Natural killer cell (primary cell): ENCODE measurements at places on chromosomes 2 and 18. TPM values are rescaled to one million over a fixed set of nuclear protein-coding genes. Genes with fewer than 3 reads are reported as not detected.

GRCh38 chr2:144650907-144651306 lies 131.0 kb upstream of the ZEB2 start:
- no peak for DNase-seq
- no peaks in the 10 kb centered on the region for H3K27me3 ChIP-seq
- H3K27ac ChIP-seq: no peak overlapping the region
- H3K4me1 ChIP-seq: no peaks in the 10 kb centered on the region

- H3K4me3 ChIP-seq: no peak overlapping the region
- H3K4me1 ChIP-seq: peaks cover 20% of the 10 kb centered on the region
- H3K36me3 ChIP-seq: no peaks in the 10 kb centered on the region
- H3K27ac ChIP-seq: no peak overlapping the region
- peak; percentile 39 for DNase-seq
Observed at GRCh38 chr2:84652431-84652830, 136.1 kb downstream of the DNAH6 start.

GRCh38 chr2:134139611-134140010 lies 114.3 kb upstream of the MGAT5 start:
- no peaks in the 10 kb centered on the region for H3K27me3 ChIP-seq
- peaks cover 45% of the 10 kb centered on the region for H3K4me1 ChIP-seq
- no peak overlapping the region for H3K27ac ChIP-seq
- DNase-seq: no peak
- no peaks in the 10 kb centered on the region for H3K36me3 ChIP-seq
- no peak overlapping the region for H3K4me3 ChIP-seq

- H3K36me3 ChIP-seq: no peaks in the 10 kb centered on the region
- H3K27me3 ChIP-seq: no peaks in the 10 kb centered on the region
- no peaks in the 10 kb centered on the region for H3K4me1 ChIP-seq
- H3K4me3 ChIP-seq: no peak overlapping the region
Observed at GRCh38 chr2:161033059-161033660, 127.1 kb upstream of the TANK start.

DNA sequence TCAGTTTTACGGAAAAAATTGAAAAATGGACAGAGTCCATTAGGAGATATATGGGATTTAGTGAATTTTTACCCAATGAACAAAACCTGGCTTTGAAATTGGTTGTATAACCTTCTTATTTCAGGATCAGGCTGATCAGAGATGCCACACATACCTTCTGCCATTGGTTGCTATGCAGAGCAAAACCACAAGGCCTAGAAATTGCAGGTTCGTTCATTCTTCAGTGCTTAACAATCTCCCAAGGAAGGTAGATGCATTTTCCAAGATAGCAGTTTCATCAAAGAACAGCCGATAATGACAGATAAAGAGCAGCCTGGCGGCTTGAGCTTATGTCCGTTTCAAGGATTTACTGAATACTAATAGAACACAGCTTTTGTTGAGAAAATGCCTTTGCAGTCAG lies 868.8 kb downstream of the EPHA4 start:
- no peaks in the 10 kb centered on the region for H3K36me3 ChIP-seq
- DNase-seq: no peak
- H3K27me3 ChIP-seq: no peaks in the 10 kb centered on the region
- no peaks in the 10 kb centered on the region for H3K4me1 ChIP-seq

CHRNG gene
- not detected for total RNA-seq

GRCh38 chr2:16952805-16953204 lies 287.2 kb upstream of the CYRIA start:
- no peak for DNase-seq
- no peaks in the 10 kb centered on the region for H3K36me3 ChIP-seq
- no peaks in the 10 kb centered on the region for H3K27me3 ChIP-seq
- no peaks in the 10 kb centered on the region for H3K4me1 ChIP-seq
- no peak overlapping the region for H3K27ac ChIP-seq
- H3K4me3 ChIP-seq: no peak overlapping the region

DUSP2 gene
- total RNA-seq: 432 TPM

DNA sequence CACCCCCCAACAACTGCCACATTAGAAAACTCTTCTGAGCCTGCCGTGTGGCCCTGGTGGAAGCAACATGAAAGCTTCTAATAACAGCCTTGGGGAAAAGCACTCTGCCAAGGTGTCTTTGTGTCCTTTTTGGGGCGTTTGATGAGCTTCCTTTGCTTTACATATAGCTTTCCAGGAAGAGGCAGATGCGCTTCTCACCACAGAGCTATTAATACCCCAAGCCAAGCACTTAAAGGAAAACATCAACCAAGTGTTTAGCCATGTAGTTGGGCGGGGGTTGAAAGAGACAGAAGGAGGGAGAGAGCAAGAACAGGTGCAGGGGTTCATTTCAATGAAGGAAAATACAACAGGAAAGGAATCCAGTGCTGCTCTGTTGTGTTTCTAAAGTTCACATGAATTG lies 176.1 kb downstream of the VAPA start:
- no peaks in the 10 kb centered on the region for H3K36me3 ChIP-seq
- H3K4me1 ChIP-seq: no peaks in the 10 kb centered on the region
- H3K27me3 ChIP-seq: no peaks in the 10 kb centered on the region
- H3K27ac ChIP-seq: no peak overlapping the region

C1QL2 gene
- total RNA-seq: not detected

- H3K27me3 ChIP-seq: no peaks in the 10 kb centered on the region
- DNase-seq: no peak
- no peak overlapping the region for H3K4me3 ChIP-seq
- no peaks in the 10 kb centered on the region for H3K36me3 ChIP-seq
Observed at GRCh38 chr2:118535818-118536212, 311.6 kb downstream of the EN1 start.

GRCh38 chr2:206800506-206801417 lies 35.4 kb downstream of the FASTKD2 start:
- no peaks in the 10 kb centered on the region for H3K36me3 ChIP-seq
- no peak overlapping the region for H3K27ac ChIP-seq
- H3K4me3 ChIP-seq: no peak overlapping the region
- no peaks in the 10 kb centered on the region for H3K27me3 ChIP-seq
- peak; percentile 73 for DNase-seq

GRCh38 chr2:69209482-69209881 lies 177.5 kb downstream of the GFPT1 start:
- H3K27ac ChIP-seq: no peak overlapping the region
- no peaks in the 10 kb centered on the region for H3K27me3 ChIP-seq
- no peak overlapping the region for H3K4me3 ChIP-seq
- no peaks in the 10 kb centered on the region for H3K36me3 ChIP-seq
- H3K4me1 ChIP-seq: no peaks in the 10 kb centered on the region

GRCh38 chr2:73907840-73908452 lies 15.1 kb downstream of the ACTG2 start:
- H3K36me3 ChIP-seq: no peaks in the 10 kb centered on the region
- H3K4me3 ChIP-seq: no peak overlapping the region
- DNase-seq: peak; percentile 24
- no peaks in the 10 kb centered on the region for H3K27me3 ChIP-seq

DNA sequence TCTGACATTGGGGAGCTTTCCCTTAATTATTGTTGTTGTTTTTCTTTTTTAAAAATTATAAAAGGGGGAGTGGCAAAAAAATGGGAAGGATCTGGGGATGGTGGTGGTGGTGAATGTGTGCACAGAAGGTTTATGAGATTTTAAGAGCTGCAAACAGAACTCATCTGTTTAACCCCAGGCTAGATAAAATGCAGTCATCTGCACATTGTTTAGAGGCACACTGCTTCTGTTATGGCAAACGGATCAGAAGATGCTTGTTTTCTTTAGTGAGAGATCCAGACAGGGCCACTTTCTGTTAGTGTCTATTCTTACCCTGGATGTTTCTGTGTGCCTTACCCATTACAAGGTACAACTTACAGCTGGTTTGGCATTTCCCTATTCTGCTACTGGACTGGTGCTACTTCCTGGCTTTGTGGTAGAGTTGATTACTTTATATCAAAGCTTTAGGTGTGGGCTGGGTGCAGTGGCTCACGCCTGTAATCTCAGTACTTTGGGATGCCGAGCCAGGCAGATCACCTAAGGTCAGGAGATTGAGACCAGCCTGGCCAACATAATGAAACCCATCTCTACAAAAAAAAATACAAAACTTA lies 68.2 kb upstream of the NRP2 start:
- H3K4me3 ChIP-seq: no peak overlapping the region
- no peaks in the 10 kb centered on the region for H3K36me3 ChIP-seq
- H3K27me3 ChIP-seq: no peaks in the 10 kb centered on the region
- no peaks in the 10 kb centered on the region for H3K4me1 ChIP-seq
- no peak for DNase-seq

DNA sequence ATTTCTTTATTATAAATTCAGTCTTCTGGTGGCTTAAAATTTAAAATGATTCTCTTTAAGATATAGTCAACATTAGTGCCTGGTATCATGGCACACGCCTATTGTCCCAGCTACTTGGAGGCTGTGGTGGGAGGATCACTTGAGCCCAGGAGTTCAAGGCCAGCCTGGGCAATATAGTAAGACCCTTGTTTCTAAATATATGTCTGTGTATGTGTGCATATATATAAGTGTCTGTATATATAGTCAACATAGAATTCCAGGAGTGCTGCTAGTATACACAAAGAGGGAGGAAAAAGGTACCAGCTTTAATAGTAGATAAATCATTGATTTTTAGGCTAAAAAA lies 24.9 kb downstream of the EIF4E2 start:
- no peak overlapping the region for H3K4me3 ChIP-seq
- no peak overlapping the region for H3K27ac ChIP-seq
- no peaks in the 10 kb centered on the region for H3K27me3 ChIP-seq
- no peak for DNase-seq

GRCh38 chr18:1994471-1994870 lies 576.8 kb downstream of the METTL4 start:
- H3K27me3 ChIP-seq: no peaks in the 10 kb centered on the region
- H3K4me1 ChIP-seq: no peaks in the 10 kb centered on the region
- no peaks in the 10 kb centered on the region for H3K36me3 ChIP-seq
- no peak for DNase-seq

CAPN14 gene
- 0.33 TPM for total RNA-seq

DNA sequence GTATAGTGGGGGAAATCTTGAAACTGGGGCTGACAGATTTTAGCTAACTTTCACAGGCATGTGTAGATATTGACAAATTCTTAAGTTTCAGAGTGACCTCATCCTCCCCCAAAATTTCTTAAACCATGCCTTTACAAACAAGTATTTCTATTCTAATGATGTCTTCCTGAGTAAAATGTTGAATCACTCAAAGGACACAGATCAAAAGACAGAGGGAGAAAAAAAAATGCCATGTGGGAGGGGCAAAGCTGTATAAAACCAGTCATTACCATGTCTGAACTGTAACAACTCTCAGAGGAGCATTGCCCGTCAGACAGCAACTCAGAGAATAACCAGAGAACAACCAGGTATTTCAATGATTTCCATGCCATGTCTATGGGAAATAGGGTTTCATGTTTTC lies at the start of gene SERPINB2:
Gene SERPINB2, plus strand, starts transcription at position 282 of the 400 bp plus-strand sequence. CDS start 3,740 bp downstream, outside the sequence.
- no peaks in the 10 kb centered on the region for H3K4me1 ChIP-seq
- H3K4me3 ChIP-seq: no peak within 1 kb of the TSS
- no peaks in the 10 kb centered on the region for H3K27me3 ChIP-seq
- H3K36me3 ChIP-seq: no peaks in the 10 kb centered on the region

DNA sequence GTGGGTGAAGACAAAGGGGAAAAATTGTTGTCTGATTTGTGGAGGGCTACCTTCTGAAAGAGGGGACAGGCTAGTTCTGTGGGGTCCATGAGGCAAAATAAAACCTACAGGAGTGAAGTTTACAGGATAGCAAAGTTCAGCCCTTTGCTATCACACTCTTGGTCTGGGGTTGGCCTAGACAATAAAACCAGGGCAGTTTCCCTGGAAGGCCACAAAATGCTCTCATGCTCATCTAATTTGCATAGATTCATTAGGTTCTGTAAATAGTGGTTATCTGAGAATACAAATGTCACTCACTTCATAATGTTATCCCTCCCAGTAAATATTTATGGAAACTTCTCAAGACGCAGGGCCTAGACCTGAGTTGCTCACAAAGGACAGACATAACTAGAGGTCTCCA lies 63.6 kb downstream of the INSIG2 start:
- H3K36me3 ChIP-seq: no peaks in the 10 kb centered on the region
- peaks cover 2% of the 10 kb centered on the region for H3K27me3 ChIP-seq
- DNase-seq: no peak
- H3K4me1 ChIP-seq: no peaks in the 10 kb centered on the region
- H3K27ac ChIP-seq: no peak overlapping the region
- H3K4me3 ChIP-seq: no peak overlapping the region

LYG2 gene
- not detected for total RNA-seq

DNA sequence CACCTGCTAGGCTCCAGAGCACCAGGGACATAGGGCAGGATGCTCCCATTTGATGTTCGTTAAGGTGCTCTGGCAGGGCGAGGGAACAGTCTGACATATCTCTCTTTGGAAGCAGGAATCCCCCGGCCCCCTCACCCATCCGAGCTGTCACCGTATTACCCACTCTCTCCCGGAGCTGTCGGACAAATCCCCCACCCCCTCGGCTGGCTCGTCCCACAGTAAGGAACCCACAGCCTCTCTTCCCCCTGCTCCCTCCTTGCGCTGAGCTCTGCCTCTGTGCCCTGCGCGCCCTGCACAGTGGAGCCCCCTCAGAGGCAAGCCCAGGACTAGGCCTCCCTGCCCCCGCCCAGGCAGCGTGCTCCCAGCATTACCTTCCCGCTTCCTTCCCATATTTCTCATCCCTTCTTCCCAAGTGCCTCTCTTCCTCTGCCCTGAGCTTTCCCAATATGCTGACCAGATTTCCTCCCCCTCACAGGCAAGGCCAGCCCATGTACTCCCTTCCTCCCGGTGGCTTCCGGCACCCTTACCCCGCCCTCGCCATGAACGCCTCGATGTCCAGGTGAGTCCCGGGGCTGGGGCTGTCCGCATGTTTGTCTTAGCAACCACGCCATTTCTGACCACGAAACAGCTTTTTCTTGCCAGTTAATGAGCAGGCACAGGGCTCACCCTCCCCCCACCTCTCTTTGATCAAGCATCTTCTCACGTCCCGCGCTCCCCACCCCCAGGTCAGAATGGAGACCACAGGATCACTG lies 23.8 kb downstream of the TGOLN2 start:
- DNase-seq: no peak
- no peak overlapping the region for H3K4me3 ChIP-seq
- no peaks in the 10 kb centered on the region for H3K36me3 ChIP-seq
- no peaks in the 10 kb centered on the region for H3K27me3 ChIP-seq
- peaks cover 20% of the 10 kb centered on the region for H3K4me1 ChIP-seq

DNA sequence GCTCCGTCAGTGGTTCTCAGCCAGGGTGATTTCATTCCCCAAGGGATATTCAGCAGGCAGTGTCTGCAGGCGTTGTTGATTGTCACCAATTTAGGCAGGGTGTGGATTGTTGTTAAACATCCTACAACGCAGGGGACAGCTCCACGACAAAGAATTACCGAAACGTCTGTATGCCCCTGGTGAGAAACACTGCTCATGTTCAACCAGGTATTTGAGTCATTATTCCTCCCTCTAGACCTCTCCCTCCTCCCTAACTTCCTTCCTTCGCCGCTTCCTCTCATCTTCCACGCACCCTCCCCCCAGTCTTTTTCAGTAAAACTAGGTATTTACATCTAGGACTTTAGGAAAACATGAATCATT lies 50.8 kb downstream of the NCK2 start:
- no peak overlapping the region for H3K4me3 ChIP-seq
- H3K27ac ChIP-seq: peak overlapping the region; percentile 69
- H3K27me3 ChIP-seq: no peaks in the 10 kb centered on the region
- peaks cover 78% of the 10 kb centered on the region for H3K4me1 ChIP-seq
- peak; percentile 55 for DNase-seq
